ENCODE measurements at places on chromosomes 13 and 19.

- DNase-seq: no peak
These were observed 6.7 kb downstream of the SIGLEC6 start for GRCh38 chr19:51524666-51525264.

- DNase-seq: no peak
These were observed 14.3 kb downstream of the LRP3 start for GRCh38 chr19:33208371-33208895.

DNA sequence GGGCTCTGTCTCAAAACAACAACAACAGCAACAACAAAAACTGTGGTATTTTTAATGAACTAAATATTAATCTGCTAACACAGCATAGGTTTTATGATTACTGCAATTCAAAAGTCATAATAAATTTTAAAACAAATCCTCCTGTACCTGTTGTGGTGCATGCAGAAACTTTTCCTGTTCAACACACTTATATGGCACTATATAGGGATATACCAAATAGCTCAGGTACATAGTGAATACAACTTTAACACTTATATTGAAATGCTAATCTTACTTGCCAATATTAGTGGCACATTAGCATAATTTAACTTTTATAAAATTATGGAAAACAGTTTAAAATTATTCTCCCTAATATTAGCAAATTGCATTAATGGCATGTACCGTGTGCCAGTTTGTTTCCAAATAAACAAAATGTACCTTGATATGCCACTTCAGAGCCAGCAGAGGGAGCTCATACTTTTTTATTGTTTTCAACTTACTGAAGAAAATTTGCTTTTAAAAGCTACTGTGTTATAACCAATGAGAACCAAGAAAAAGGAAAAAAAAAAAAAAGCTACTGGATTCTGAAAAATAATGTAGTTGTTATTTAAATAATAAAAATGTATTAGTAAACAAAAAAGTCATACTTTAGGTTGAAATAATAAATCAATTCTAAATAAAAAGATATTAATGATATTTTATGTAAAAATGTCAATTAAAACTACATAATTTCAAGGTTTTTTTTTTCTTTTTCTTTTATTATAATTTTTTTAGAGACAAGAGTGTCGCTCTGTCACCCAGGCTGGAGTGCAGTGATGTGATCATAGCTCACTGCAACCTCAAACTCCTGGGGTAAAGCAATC is 18.0 kb upstream of the RBM26 start:
- no peak for DNase-seq

- DNase-seq: no peak
These were observed 47.9 kb downstream of the DCT start for GRCh38 chr13:94431574-94431973.

- DNase-seq: no peak
These were observed at the start of gene SCN1B for GRCh38 chr19:35030257-35031071. Gene SCN1B (plus strand): TSS chr19:35030470. CDS start chr19:35030821, 351 bp downstream.

- DNase-seq: no peak
These were observed 144.0 kb downstream of the IRS2 start for GRCh38 chr13:109642358-109642757.

GRCh38 chr19:5594521-5594950 is 26.8 kb upstream of the TINCR start:
- DNase-seq: no peak

GRCh38 chr19:50190439-50190891 is 13.0 kb upstream of the MYH14 start:
- DNase-seq: no peak

DNA sequence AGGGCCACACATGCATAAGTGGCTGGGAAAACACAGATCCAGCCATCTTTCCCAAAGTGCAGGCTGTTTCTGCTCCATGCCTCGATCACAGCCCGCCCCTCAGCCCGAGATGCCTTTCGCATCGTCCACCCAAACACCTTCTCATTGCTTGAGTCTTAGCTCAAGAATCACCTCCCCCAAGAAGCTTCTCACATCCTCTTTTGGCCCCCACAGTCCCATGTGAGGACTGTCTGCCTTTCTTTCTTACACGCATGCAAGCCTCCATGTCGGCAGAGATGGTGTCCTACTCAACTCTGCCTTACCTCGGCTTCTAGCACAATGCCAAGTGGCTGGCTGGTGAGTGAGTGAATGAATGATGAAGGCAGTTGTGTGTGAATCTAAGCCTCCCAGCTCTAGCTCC is 18.1 kb upstream of the GSX1 start:
- DNase-seq: no peak

DNA sequence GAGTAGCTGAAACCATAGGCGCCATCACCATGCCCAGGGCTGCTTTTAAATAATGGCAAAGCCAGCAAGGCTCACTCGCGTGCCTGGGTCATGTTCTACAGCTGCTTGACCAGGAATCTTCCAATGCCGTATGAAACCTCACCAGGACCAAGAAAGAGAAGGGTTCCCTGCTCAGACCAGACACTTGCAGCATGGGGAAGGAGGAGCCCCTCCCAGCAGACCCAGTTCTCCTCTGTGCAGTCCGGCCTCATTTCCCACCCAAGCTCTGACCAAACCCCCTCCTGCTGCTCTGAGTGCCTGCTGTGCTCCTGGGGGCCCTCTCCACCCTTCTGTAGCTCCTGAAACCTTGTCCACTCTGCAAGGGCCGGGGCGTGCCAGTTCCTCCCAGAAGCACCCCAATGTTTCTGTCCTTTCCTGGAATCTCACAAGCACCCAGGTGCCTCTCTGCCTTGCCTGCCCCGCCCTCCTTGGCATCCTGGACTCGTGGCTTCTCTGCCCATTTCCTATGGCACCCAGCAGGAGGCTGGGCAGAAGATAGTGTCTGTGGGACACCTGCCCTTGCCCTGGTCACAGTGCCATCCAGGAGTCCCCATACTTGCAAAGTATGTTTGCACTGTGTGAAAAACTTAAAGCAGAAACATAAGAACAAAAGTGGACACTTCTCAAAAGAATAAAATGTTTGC is 6.8 kb upstream of the SLC7A9 start:
- DNase-seq: no peak

DNA sequence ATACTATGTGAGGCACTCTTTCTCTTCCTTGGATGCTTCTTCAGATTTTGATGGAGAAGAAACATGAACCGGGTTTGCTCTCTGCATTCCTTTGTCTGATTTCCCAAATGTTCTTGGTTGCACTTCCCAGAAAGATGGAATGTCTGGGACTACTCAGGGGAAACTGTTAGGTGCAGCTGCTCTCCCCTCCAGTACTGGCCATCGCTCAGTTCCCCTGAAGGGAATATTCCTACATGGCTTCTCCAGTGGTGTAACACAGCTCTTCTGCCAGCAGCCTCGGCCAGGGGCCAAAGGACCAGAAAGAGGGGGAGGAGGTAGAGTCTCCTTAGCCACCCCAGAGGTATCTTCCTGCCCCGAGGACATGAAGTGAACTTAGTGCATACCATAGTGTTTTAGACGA is 33.5 kb upstream of the SPRY2 start:
- no peak for DNase-seq

DNA sequence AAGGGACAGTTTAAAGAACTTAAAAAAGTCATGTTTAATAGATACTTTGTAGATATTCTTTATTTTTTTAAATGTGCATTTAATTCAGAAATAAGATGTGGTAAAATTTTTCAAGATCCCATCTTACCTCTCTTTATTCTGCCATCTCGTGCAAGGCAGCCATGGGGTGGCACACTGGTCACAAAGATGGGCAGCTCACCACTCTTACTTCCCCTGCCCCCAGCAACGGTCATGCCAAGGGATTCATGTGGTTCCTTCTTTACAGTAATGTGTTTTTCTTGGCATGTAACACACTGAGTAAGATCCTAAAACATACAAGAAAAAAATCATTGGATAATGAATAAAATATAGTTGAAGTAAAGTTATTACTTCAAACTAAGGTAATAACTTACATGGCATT is 64.2 kb downstream of the LNX2 start:
- no peak for DNase-seq

GRCh38 chr13:19179916-19180315 is 1.7 kb downstream of the TUBA3C start:
- DNase-seq: no peak

DNA sequence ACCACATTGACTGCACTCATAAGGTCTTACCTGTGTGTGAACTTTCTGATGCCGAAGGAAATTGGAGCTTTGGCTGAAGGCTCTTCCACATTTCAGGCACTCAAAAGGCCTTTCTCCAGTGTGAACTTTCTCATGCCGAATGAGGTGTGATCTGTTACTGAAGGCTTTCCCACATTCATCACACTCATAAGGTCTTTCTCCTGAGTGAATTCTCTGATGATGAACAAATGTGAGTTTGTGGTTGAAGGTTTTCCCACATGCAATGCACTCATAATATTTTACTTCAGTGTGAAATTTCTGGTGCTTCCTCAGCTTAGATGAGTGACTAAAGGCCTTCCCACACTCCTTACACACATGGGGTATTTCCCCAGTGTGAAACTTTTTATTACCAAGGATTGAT is 5.7 kb downstream of the ZNF132 start:
- no peak for DNase-seq

GRCh38 chr19:48988286-48988685 is 4.8 kb downstream of the GYS1 start:
- no peak for DNase-seq

DNA sequence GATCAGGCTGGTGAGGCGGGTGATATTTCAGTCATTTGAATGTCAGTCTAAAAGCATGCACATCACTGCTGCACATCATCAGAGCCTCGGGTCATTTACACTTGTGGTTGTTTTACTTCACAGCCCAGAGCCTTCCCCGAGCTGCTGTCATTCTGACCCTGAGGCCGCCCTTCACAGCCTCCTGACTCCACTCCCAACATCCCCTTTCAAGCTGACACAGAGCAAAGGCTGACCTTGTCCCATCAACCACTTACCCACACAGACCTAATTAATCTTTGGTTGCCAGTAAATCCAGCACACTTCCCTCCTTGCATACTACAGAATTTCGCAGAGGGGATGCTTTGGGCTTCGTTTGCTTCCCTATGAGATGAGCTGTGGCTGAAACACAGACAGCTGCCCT is 528.1 kb downstream of the DIAPH3 start:
- DNase-seq: no peak

DNA sequence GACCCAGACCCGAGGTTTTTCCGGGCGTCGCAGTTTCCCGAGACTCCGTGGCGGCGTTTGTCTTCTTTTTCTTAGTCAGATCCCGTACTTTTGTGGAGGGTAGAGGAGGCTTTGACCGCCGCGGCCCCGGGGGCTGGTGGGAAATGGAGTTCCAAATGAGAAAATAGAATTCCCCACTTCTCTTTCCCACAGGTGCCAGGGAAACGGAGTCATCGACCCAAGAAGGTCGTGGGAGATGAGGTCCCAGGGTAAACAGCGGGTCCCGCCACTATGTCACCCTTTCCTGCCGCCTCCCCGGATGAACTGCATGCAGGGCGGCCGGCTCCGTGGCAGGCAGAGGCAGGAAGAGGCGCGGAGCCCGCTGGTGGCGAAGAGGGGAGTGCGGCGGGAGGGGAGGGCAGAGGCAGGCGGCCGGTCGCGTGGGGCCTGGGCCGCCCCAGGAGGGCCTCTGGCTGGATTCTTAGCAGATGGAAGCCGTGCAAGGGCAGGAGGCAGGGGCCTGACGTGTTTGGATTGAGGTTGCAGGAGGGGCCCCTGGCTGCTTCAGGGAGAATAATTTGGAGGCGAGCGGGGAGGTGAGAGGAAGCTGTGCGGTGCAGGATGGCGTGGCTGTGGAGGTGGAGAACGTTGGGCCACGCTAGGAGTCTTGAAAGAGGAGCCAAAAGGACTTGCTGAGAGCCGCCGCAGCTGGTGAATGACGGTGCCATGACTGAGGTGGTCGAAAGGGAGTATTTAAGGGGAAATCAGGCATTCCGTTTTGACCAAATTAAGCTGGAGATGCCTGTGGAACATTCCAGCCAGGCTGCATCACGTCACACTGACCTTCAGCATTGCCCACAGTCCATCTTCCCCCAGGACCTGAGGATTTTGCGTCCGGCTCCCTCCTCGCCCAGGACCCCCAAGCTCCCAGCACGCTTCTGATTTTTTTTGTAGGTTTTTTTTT is 11.7 kb downstream of the CYTH2 start:
- no peak for DNase-seq

DNA sequence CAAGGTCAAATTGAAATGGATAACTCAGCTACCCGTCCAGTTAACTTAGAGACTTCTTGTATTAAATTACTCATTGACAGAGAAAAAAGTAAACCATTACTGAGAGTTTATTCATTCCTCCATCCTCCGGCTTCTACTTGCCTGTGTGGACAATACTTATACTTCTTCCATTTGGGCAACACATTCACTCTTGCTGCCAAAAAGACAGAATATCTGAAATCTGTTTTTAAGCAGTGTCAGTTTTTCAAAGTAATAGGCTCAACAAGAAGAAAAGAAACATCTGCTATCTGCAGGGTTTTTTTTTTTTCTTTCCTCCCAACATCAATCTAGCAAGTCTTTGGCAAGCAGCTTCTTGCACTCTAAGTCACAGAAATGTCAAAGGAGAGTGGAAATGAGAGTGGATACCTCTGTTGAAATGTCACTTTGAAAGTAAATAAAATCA is 1142.8 kb downstream of the PCDH9 start:
- DNase-seq: no peak

DNA sequence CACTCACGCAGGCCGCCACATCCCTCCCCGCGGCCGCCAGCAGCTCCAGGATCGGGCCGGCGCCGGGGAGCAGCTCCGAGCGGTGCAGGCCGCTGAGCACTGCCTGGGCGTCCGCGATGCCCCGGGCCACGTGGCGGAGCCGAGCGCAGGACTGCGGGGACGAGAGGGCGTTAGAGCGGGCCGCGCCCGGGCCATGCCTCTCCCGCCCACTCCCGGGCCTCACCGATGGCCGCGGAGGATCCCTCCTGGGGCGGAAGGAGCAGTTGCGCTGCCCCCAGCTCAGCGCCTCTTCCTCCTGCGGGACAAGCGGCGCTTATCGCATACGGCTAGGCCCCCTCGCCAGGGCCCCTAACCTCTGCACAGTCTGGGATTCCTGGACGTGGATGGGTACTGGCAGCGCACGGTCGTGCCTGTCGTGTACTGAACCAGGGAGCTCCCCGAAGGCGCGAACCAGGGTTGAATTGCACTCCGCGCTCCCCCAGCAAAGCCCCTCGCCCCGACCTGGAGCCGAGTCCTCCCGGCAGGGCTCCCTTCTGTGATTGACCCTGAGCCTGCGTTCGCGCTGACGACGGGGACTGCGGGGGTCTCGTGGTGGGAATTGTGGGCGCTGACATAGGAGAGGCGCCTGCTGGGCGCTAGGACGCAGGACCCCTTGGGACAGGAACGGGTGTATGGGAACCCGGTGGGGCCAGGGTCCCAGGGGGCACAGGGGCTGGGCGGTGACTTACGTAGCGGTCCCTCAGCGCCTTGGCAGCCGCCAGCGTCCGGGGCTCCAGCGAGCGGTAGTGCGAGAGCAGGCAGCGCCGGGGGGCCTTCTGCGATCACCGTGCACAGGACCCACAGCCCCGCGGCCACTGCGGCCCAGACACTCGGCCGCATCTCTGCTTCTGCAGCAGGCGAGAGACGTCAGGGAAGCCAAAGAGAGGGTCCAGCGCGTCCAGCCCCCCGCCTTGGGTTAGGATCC is 673 bp downstream of the IFNL4 start:
- no peak for DNase-seq

- no peak for DNase-seq
These were observed 13.7 kb downstream of the LDLR start for GRCh38 chr19:11102944-11103343.

Measured in NCI-H446 treated with DMSO at 0.1 percent for 48 hours (cell line).